ENCODE measurements at places on chromosomes 7 and 10.

GRCh38 chr7:31957090-31957720 lies 113.0 kb downstream of the PDE1C start:
- no peak for DNase-seq

DNA sequence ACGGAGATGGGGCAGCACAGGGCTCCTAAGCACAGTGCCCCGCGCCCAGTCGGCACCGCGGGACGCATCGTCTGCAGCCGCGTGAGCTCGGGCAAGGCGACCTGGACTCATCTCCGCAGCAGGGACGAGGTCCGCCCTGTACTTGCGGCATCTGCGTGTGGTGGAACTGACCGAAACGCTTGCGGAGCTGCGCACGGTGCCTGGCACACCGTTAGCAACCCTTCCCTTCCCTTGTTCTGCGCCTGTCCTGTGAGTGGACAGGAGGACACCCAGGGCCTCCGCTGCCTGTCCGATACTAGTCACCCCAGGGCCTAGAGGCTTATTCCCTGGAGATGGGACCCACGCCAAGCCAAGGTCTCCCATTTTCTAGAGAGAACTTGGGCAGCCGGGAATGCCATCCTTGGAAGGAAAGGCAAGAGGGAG lies 98.5 kb downstream of the WDR11 start:
- DNase-seq: no peak

GRCh38 chr10:129758207-129759021 lies 205.7 kb downstream of the EBF3 start:
- DNase-seq: no peak

GRCh38 chr7:19899529-19899928 lies 126.1 kb upstream of the TMEM196 start:
- DNase-seq: no peak

DNA sequence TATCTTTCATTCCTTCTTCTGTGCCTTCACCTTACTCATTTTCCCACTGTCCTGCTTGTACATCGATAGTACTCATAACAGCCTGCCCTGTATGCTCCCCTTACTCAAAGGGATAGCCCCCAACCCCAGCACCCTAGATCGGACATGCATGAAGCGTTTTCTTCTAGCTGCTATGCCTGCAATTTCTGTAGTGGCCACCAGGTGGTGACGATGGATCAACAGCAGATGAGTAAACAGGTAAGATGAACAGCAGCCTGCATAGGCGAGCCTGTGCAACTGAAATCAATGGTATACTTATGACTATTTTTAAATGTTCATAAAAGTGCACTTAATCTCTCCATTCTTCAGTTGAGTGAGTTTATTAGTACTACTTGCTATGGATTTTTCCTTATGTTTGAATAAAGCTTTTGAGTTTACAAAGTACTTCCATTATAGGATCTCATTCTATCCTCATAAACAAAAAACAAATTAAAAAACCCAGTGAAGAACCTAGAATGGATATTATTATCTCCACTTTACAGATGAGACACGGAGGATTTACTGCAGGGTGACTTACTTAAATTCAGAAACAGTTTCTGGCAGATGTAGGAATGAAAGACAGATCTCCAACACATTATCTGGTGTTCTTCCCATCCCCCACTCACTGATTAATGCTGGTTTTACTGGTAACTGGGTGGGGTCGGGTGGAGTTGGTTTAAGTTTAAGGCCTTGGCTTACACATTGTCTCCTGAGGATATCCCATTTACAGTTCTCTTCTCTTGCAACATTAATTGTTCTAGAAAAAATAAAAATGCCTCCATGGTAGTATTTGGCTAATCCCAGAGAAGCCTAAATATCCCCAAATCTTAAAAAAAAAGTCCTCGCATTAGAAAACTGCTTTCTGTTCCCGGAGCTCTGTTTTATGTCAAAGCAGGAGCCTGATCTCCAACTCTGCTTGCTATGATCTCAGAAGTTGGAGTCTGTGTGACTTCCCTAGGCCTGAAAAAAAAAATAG lies 222.1 kb downstream of the GLI3 start:
- DNase-seq: no peak

DNA sequence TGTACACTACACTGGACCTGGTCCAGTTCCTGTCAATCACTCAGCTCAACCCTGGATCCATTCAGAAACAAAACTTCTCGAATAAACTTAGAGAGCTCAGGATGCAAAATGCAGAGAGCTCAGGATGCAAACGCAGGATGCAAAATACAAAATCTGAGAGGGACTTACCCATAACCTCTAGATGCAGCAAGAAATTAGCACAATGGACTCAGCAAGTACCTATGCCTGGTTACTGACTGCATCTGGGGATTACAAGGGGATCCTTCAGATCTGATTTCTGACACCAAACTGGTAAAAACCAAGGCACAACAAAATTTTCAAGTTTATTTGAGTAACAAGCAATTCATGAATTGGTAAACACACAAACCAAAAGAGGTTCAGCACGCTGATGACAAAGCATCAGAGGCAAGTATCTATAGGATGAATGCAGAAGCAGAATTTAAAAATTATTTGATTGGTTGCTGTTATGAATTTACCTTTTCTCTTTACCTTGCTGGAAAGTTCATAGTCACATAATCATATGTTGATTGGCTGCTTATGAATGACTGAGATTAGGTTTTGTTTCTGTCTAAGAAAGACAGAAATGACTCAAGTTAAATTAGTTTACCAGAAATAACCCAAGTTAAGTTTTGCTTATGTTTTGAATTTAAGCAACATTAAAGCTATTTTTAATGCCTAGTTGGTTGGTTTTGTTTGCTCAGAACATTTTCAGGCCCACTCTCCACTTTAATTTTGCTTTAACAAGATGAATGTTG lies 11.4 kb downstream of the GIMAP6 start:
- no peak for DNase-seq

GRCh38 chr7:141588912-141589311 lies 37.7 kb downstream of the AGK start:
- no peak for DNase-seq

GRCh38 chr10:609868-610545 lies 79.5 kb downstream of the DIP2C start:
- no peak for DNase-seq

DNA sequence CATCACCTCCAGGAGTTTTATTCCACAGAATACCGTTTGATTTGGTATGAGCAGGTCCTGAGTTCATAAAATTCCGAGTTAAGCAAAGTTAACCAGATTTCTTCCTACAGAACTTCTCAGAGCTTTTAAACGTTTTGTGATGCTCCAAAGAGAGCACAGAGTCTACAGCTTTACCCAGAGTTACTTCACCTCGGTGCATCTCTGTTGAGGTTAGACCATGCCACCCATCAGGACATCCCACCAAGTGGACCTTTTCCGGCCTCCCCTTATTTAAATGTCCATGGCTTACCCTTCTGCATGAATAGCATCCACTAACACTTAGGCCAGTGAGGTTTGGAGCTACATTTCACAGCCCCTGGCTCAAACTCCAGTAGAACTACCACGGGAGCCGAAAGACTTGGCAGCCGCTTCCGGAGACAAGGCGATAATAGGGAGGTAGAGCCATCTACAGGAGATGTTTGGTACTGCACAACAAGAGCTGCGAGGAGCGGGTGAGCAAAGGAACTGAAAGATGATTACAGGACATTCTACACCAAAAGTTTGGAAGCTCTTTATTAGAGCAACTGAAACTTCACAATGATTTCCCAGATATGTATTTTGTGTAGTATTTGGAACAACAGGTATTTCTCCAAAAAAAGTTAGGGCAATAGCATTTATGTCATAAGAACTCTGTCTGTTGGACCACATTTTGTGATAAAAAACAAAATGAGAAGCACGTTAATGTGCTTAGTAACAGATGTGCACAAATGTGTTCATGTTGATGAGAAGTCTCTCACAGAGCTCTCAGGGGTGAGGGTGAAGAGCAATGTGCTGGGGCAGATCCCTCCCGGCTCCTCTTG lies 174.7 kb downstream of the HERPUD2 start:
- peak; percentile 86 for DNase-seq

DNA sequence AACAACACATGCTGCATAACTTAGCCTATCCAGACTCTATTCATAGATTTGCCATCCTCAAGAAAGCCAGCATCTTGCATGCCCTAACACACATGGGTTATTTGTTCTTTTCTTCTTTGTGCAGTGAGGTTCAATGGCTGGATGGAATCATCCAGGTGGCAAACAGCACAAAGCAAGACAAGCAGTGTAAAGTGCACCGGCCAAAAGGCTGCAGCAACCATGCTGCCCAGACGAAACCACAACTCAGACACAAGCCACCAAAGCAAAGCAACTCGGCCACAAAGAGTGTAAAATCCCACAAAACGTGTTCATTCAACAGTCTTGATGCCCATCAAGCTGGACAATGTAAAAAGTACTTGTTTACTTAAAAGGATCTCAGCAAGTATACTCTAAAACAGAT lies 76.9 kb downstream of the PIP4K2A start:
- DNase-seq: no peak

- no peak for DNase-seq
Measured at GRCh38 chr7:126441745-126442144, 811.0 kb downstream of the GRM8 start.

GRCh38 chr7:99219185-99219767 lies 11.4 kb upstream of the KPNA7 start:
- DNase-seq: no peak

- DNase-seq: no peak
Measured at GRCh38 chr10:4851846-4852245, 25.8 kb downstream of the AKR1E2 start.

DNA sequence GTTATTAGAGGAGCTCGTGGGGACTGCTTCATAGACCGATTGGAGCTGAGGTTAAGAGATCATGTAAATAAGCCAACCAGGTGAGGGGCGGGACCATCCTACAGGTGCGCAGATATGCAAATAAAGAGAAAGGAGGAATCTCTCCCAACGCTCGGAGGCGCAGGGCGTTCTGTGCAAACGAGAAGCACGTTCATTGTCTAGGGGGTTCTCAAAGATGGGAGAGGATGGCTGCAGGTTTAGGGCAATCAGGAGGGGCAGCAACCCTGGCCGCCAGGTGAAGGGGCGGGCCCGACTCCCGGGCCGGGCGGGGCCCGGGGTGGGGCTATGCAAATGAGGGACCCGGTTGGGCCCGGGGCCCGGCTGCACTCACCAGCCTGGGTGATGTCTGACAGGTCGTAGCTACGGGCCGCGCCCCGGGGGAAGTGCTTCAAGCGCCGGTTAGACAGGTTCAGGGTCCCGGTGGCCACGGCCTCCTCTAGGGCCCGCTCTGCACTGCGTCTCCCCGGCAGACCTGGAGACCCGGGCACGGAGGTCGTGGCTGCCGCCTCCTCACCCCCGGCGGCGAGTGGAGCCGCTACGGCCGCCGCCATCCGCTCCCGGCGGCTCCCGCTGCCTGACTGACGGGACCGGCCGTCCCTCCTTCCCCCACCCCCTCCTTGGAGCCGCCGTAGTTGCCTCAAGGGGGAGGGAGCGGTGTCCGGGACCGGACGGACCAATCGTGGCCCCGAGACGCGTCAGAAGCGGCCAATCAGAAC lies at the start of gene LRCH4:
TSS of gene LRCH4 (minus strand) at position 619 of the 755 bp plus-strand sequence. CDS start at position 590, 29 bp downstream.
- DNase-seq: no peak

- peak; percentile 13 for DNase-seq
Measured at GRCh38 chr10:16521311-16522016, at the start of gene C1QL3. Gene C1QL3, minus strand, starts transcription at chr10:16521879. Its CDS starts 814 bp downstream, at chr10:16521065.

- no peak for DNase-seq
Measured at GRCh38 chr10:14435976-14436632, 105.4 kb upstream of the FRMD4A start.

GRCh38 chr7:106862317-106863089 lies 2.6 kb upstream of the PIK3CG start:
- no peak for DNase-seq

DNA sequence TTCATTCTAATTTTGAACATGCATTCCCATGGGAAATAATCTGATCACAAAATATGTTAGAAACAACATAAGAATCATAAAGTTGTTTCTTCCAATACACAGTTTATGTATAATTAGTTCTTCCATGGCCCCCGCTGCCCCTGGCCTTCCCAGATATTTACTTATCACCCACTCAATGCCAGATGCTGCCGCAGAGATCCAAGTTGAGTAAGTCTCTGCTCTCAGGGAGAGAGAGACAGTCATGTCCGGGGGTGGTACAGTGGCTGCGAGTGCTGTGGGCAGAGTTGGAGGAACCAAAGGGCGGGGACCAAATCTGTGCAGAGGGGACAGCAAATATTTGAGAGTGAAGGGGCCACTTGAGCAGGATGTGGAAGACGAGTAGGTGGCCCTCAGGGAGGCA lies 37.1 kb downstream of the COL26A1 start:
- no peak for DNase-seq

- DNase-seq: no peak
Measured at GRCh38 chr10:73296946-73297345, 44.5 kb upstream of the MRPS16 start.

- DNase-seq: no peak
Measured at GRCh38 chr7:95951531-95951930, 179.2 kb downstream of the DYNC1I1 start.
